Dorsolateral prefrontal cortex (tissue), 122 donors: ENCODE measurements at places on chromosomes 4 and X. TPM values are rescaled to one million over a fixed set of nuclear protein-coding genes. Genes with fewer than 3 reads are reported as not detected.

- no peak for DNase-seq
Observed at GRCh38 chr4:160595646-160596045, 1492.8 kb downstream of the RAPGEF2 start.

DNA sequence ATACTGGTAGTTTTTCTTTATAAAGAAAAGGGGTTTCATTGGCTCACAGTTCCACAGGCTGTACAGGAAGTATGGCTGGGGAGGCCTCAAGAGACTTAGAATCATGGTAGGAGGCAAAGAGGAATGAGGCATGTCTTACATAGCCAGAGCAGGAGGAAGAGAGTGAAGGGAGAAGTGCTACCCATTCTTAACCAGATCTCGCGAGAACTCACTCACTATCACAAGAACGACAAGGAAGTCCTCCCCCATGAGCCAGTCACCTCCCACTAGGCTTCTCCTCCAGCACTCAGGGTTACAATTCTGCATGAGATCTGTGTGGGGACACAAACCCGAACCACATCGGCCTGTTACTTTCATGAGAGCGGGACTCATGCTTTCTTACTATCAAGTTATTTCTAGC is 240.5 kb downstream of the TENM3 start:
- DNase-seq: no peak

- no peak for DNase-seq
Observed at GRCh38 chrX:21738950-21739287, 19.0 kb downstream of the SMPX start.

GRCh38 chr4:83019794-83020494 is 9.3 kb upstream of the LIN54 start:
- DNase-seq: no peak

- DNase-seq: no peak
Observed at GRCh38 chr4:43047058-43047457, 154.5 kb downstream of the GRXCR1 start.

GRCh38 chrX:34658326-34658725 is 1.2 kb upstream of the TMEM47 start:
- DNase-seq: no peak

GRCh38 chr4:121243485-121243884 is 79.4 kb upstream of the TNIP3 start:
- no peak for DNase-seq

Gene PWWP3B
- 11.2 TPM for total RNA-seq

Gene STS
- 21.3 TPM for total RNA-seq

Gene SULT1B1
- 1.0 TPM for total RNA-seq

Gene RNF128
- 5.0 TPM for total RNA-seq

Gene TCP11X2
- total RNA-seq: not detected

Gene ATOH1
- total RNA-seq: not detected

Gene C4orf51
- total RNA-seq: not detected

Gene COL4A6
- total RNA-seq: 1.2 TPM

Gene SLIT2
- total RNA-seq: 45.7 TPM
